T-helper 22 cell (primary cell): ENCODE measurements at places on chromosomes 16 and 17.
A peak's percentile ranks its signal among the peaks of the same experiment; 100 is the strongest.

GRCh38 chr16:59848296-59848695, 1114.2 kb upstream of the GOT2 start:
- DNase-seq = no peak

- no peak for DNase-seq
Measured at GRCh38 chr17:72379516-72379915, 258.7 kb downstream of the SOX9 start.

- no peak for DNase-seq
Measured at GRCh38 chr17:56173958-56174835, 20.9 kb downstream of the ANKFN1 start.

DNA sequence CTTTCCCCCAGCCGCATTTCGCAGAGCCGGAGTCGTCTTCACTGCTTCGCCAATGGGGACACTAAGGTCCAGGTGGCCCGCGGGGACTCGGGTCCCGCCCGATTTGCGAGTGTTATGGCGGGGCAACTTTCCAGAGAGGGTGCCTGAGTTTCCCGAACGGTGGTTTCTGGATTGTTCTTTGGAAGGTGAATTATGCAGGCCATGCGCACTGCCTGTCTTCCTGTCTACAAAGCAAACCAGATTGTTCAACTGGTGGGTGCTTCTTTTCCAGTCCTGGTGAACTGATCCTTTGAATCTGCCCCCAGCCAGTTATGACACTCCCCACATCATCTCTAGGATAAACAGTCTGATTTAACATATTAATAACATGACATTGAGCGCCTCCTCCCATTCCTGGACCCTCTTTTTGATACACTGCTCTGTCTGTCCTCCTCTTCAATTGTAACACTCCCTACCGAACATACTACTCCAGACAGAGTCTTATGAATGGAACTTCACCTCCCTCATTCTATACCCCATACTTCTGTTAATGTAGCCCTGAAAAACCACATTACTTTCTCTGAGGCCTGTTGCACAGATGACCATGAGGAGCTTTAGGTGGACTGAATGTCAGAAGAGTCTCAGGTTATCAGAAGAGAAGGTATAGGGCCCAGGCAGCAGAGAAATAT, 159.0 kb downstream of the RAB11FIP4 start:
- no peak for DNase-seq

GRCh38 chr16:54985668-54986067, 55.0 kb downstream of the IRX5 start:
- no peak for DNase-seq

GRCh38 chr16:83343935-83344366, 463.8 kb upstream of the HSBP1 start:
- no peak for DNase-seq

- DNase-seq = no peak
Measured at GRCh38 chr16:88274847-88275246, 107.9 kb upstream of the ZNF469 start.

GRCh38 chr17:80313160-80313829, 52.6 kb downstream of the RNF213 start:
- no peak for DNase-seq

- DNase-seq = no peak
Measured at GRCh38 chr16:62363501-62363900, 327.3 kb upstream of the CDH8 start.

DNA sequence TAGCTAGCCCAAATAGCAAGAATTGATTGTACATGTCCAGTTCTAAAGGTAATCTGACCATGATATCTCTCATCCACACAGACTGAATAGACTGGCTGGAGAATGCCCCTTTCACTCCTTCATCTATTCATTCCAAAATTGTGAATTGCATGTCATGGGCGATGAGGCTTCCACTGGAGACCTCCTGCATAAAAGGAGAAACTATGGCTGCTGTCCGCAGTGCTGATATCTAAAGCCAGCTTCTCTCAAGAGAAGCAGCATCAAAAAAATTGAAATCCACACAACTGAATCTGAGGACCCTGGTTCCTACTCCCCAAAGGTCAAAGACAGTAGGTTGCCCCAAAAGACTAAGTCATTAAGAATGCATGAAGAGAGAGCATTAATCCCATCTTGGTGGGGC, 7.9 kb upstream of the SCNN1G start:
- no peak for DNase-seq

- DNase-seq = no peak
Measured at GRCh38 chr17:48258331-48258730, 150.8 kb downstream of the SNX11 start.

GRCh38 chr16:27526180-27526579, 23.5 kb downstream of the GTF3C1 start:
- DNase-seq = no peak

- DNase-seq = no peak
Measured at GRCh38 chr17:36864827-36865430, 72.3 kb upstream of the LHX1 start.

DNA sequence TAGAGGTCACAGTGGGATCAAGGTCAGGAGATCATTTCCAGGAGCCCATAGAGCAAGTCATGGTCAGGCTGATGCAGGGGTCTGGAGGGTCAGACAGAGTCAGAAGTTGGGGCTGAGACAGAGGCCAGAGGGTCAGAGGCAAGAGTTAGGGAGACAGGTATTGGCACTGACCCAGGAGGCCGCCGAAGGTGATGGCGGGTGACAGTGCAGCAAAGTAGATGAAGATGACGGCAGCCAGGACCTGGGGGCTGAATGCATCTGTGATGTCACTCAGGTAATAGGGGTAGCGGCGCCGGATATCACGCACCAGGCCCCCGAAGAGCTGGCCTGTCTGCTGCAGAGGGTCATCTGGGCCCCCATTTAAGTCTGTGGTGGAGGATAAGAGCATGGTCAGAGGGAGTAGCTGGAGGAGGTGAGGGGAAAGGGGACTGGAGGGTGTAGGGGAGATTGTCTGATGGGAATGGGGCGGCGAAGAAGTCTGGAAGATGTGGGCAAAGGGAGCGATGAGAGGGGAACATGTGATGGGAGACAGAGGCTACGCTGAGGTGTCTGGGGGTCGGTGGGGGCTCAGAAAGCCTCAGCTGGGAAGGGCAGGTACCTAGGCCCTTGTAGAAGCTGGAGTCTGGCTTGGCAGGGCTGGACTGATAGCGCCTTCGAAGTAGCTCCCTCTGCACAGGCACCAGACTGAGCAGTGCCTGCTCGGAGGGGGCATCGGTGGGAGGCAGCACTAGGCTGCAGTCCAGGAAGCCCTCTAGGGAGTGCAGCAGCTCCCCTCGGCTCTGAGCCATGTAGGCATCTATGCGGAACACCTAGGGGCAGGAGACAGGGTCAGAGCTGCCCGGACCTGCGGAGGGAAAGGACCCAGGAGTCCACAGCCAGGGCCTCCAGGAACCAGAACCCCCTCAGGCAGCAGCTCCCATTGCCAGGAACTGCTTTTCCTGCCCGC, 9.8 kb downstream of the SLC4A1 start:
- no peak for DNase-seq

- no peak for DNase-seq
Measured at GRCh38 chr17:22492331-22492730, 800.0 kb downstream of the KCNJ18 start.

DNA sequence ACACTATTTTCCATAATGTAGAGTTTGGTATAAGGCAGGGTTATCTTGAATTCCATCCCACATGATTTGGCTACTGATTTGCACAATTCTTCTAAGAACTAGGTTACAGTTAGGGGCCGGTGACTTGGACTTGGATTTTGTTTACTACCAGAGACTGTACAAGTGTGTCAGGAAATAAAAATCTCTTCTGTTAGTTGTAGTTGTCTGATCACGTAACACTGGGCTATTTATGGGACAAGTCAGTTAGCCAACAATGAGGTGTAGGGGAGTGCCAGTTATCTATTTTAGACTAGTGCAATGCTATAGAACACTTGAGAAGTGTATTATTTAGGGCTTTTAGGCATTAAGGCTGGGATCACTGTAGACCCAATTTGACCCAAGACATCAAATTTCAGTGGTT, 39.7 kb upstream of the GHDC start:
- DNase-seq = no peak

DNA sequence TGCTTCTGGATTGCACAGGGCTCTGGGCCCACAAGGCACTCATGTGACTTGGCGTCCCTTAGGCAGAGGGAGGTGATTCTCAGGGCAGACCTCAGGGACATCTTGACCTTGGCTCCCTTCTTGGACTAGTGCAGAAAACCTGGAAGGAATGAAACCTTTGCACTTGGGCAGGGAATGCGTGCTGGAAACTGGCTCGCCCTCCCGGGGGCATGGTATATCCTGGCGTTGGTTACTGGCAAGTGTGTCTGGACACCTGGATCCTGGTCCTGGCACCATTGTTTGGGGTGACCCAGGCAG, 63.5 kb upstream of the LGALS9 start:
- DNase-seq = no peak

DNA sequence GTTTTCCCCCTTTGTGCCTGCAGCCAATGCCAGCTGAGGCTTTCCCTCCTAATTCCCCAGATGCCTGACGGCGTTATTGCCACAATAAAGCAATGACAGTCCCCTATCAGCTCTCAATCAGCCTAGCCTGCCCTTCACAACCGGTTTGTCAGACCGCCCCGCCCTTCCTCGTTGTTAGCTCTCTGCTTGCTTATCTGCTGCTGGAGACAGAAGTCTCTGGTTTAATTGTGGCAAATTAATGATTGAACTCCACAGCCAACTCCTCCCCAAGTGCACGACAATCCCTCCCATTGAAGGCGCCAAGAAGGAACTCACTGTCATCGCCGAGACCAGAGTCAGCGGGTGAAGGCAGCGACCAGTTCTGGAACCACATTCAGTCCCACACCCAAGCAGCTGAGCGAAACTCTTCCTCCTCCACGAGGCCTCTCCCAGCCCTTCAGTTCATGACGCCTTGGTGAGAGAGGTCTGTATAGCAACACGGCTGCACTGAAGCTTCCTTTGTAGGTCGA, 474.4 kb downstream of the SLC39A11 start:
- peak; percentile 52 for DNase-seq

- no peak for DNase-seq
Measured at GRCh38 chr16:86572041-86572521, 5.5 kb downstream of the FOXC2 start.

- DNase-seq = no peak
Measured at GRCh38 chr16:24541233-24541933, 2.0 kb downstream of the RBBP6 start.

GRCh38 chr17:81401723-81402529, 6.7 kb downstream of the BAHCC1 start:
- DNase-seq = no peak

- DNase-seq = no peak
Measured at GRCh38 chr16:10493276-10493675, 87.1 kb downstream of the EMP2 start.

DNA sequence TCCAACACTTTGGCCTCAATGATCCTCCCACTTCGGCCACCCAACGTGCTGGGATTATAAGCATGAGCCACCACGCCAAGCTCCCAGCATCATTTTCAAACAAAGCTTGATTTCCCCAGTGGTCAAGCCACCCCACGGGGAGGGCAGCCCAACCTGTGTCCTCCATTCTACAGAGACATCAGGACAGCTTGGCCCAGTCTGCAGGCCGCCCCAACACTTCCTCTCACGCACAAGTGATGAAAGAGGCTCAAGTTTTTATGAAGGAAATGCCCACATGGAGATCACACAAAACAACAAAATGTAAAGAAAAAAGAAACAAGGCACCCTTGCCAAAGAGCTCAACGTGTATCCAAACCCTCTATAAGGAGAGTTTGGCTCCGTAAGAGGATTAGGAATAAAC, 112.4 kb downstream of the XYLT1 start:
- DNase-seq = no peak

DNA sequence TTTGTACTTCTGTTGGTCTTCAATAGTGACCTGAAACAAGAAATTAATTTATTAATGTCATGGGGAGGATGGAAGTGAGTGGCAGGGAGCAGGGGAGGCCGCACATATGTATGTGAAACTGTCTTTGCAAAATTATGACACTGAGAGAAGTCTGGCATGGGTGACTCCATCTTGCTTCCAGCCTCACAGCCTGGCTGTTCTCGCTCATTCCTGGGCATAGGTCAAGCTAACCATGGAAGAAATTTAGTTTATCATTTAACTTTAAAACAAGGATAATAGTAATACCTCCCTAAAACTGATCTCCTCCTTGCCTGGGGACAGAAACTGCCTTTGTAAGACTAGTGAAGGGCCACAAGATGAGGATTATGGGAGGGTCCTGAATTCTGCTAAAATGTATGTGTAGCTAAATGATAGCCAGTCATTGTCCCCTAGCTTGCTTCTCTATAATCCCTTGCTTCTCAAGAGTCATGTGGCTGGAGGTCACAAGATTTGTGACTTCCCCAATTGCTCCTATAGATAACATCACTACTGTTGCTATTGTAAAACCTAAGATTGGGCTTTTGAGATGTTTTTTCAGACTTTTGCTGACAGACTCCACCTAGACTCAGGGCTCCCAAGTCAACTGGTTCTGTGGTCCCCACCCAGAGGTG, 126.0 kb downstream of the HS3ST3A1 start:
- DNase-seq = no peak

GRCh38 chr17:56602292-56603130, 9.0 kb downstream of the NOG start:
- DNase-seq = no peak

DNA sequence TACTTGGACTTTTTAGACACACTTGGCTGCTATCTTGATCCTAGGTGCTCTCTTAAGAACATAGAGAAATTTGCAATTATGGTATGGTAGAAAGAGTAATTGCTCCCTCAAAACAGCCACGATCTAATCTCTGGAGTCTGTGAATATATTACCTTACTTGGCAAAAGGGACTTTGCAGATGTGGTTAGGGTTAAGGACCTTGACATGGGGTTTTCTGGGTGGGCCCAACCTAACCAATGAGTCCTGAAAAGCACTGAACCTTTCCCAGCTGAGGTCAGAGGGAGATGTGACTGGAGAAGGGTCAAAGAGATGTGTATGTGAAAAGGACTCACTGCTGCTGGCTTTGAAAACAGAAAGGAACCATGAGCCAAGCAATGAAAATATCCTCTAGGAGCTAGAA, 26.7 kb upstream of the MED13 start:
- no peak for DNase-seq

- DNase-seq = no peak
Measured at GRCh38 chr17:14038206-14038605, 31.1 kb upstream of the COX10 start.

DNA sequence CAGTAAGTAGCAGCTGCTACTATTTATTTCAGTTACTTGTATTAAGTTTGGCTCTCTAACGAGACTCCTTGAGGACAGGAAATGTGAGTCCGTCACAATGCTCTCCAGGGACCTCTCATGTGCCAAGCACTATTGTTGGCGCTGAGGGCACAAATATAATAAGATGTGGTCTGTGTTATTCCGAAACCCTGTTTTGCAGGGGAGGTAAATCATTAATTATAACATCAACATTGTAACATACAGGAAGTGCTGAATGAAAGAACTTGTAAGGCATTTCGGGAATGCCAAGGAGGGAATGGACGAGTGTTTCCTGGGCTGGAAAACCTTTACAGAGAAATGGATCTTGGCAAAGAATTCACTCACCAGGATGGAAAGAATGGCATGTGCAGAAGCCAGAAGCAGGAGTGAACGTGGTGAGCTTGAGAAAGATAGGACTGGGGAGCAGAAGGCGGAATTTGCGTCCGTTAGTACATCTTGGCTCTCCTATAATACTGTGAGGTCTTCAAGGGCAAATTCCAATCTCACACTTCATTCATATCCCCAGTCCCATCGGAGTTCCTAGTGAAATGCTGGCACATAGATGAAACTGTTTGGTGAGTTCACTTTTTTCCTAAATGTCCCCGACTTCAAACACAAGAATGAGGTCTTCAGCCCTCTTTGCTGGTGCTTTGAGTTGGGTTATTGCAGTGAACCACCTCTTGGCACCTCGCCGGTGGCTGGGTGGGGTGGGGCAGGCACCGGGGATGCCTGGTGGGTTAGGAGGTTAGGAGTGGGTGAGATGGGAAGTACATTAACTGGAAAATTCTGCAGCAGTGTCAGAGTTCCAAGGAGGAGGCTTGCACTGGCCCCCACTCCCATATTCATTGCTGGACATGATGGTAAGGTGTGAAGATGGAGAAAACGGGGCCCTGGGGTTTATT, 11.5 kb downstream of the TAC4 start:
- no peak for DNase-seq
